ENCODE measurements at places on chromosomes 1 and 21. TPM values are rescaled to one million over a fixed set of nuclear protein-coding genes. Genes with fewer than 3 reads are reported as not detected.

GRCh38 chr21:29236201-29236600 lies 62.5 kb upstream of the BACH1 start:
- DNase-seq, result no peak

The CREG1 gene
- total RNA-seq, result 60.1 TPM

- no peak for DNase-seq
These were observed 5.2 kb upstream of the PIK3C2B start for GRCh38 chr1:204499511-204500468.

- no peak for DNase-seq
These were observed 745.8 kb downstream of the MRPL39 start for GRCh38 chr21:24861471-24861870.

DNA sequence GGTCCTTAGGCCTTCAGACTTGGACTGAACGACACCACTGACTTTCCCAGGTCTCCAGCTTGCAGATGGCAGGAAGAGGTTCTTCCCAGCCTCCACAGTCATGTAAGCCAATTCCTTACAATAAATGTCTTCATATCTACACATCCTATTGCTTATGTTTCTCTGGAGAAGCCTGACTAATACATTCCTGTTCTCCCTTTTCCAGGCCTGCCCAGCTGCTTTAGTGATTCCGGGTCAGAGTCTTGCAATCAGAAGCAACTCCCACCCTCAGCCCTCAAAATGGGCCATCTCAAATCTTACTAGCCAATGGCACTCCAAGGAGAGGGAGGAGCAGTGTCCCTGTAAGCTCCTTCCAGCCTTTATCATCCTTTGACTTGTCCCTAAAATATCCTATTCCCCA lies 16.4 kb upstream of the CPT2 start:
- no peak for DNase-seq

DNA sequence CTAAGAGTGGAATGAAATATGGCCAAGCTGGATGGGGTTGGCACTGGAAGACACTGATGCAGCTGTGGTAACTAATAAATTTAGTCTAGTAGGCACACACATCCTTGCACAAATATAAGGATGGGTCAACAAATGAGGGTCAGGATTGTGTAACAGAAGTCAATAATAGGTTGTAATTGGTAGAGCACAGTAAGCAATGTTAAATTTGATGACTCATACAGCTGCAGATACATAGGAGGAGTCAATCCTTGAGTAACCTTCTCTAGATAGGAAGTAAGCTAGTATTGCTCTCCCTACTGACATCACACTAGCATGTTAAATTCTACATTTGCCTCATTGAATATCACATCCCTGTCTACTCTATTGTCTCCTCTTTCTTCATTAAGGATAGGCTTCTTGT lies 332.1 kb downstream of the PTPRC start:
- DNase-seq, result no peak

DNA sequence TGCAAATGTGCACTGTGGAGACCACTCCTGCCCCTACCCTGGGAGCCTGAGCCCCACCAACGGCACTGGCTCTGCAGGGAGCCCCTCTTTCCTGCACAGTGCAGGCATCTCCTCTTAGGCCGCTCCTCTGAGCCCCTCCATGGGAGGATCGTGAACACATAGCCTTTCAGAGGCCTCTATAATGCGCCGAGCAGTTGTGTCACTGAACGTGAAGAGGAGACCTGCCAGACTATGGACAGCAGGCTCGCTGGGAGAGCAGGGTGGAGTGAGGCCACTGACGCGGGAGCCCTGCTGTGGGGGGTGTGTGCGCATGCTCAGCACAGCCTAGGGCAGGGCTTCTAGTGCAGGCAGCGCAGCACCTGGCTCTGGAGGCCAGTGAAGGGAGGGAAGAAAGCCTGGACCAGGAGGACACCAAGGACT lies 151.3 kb upstream of the COL6A1 start:
- DNase-seq, result no peak

- DNase-seq, result peak; percentile 85
These were observed 118.1 kb downstream of the PGBD5 start for GRCh38 chr1:230308039-230308438.

The AGBL4 gene
- total RNA-seq, result 0.32 TPM

GRCh38 chr1:167808104-167808503 lies 86.3 kb downstream of the MPZL1 start:
- DNase-seq, result no peak

The TMOD4 gene
- not detected for total RNA-seq

The NBPF9 gene
- total RNA-seq, result 7.6 TPM

GRCh38 chr1:20211511-20211931 lies 25.2 kb upstream of the PLA2G2C start:
- no peak for DNase-seq

The EDN2 gene
- total RNA-seq, result 1.1 TPM

- DNase-seq, result no peak
These were observed 306.2 kb downstream of the NFIA start for GRCh38 chr1:61388566-61388965.

The F5 gene
- 0.97 TPM for total RNA-seq
